Neural cell (in vitro differentiated cells): ENCODE measurements at places on chromosomes 1 and 21. TPM values are rescaled to one million over a fixed set of nuclear protein-coding genes. Genes with fewer than 3 reads are reported as not detected.

Gene CFAP141
- not detected in 2 replicates for polyA plus RNA-seq

Gene VHLL
- 1.4 and 1.8 TPM in 2 replicates for polyA plus RNA-seq

Gene FHAD1
- polyA plus RNA-seq = 0.46 TPM in 1 of 2 replicates, not detected in the other

Gene TCHHL1
- not detected in 2 replicates for polyA plus RNA-seq

Gene TNNI3K
- polyA plus RNA-seq = 3.1 and 3.5 TPM in 2 replicates

Gene CYP4Z1
- polyA plus RNA-seq = 0.51 TPM in 1 of 2 replicates, not detected in the other

Gene OR2T33
- not detected in 2 replicates for polyA plus RNA-seq

Gene C1QB
- polyA plus RNA-seq = not detected in 2 replicates

Gene ANGPTL3
- polyA plus RNA-seq = not detected in 2 replicates

Gene EPHB2
- 22.8 and 32.7 TPM in 2 replicates for polyA plus RNA-seq

Gene PLOD1
- 2.1 and 6.9 TPM in 2 replicates for polyA plus RNA-seq

Gene NUCKS1
- 116 and 134 TPM in 2 replicates for polyA plus RNA-seq

Gene ITGB2
- polyA plus RNA-seq = not detected in 2 replicates

Gene PPM1J
- polyA plus RNA-seq = 0.16 and 1.7 TPM in 2 replicates

Gene KISS1
- not detected in 2 replicates for polyA plus RNA-seq

Gene KRTCAP2
- 175 and 187 TPM in 2 replicates for polyA plus RNA-seq

Gene KRTAP19-5
- polyA plus RNA-seq = not detected in 2 replicates

Gene CHIT1
- not detected in 2 replicates for polyA plus RNA-seq

Gene SPRR2E
- not detected in 2 replicates for polyA plus RNA-seq

Gene KRTAP13-3
- not detected in 2 replicates for polyA plus RNA-seq

Gene GPR161
- polyA plus RNA-seq = 39.0 and 45.5 TPM in 2 replicates

Gene FCRL3
- polyA plus RNA-seq = not detected in 2 replicates

Gene LHX4
- polyA plus RNA-seq = not detected in 2 replicates

Gene CLEC20A
- 0.78 TPM in 1 of 2 replicates, not detected in the other for polyA plus RNA-seq

Gene ASTN1
- 33.4 and 37.9 TPM in 2 replicates for polyA plus RNA-seq

Gene TSPEAR
- 0.19 TPM in 1 of 2 replicates, not detected in the other for polyA plus RNA-seq

Gene FAM151A
- polyA plus RNA-seq = not detected in 2 replicates

Gene CLCA2
- not detected in 2 replicates for polyA plus RNA-seq

Gene MYBPH
- polyA plus RNA-seq = not detected in 2 replicates

Gene LORICRIN
- polyA plus RNA-seq = 0.42 and 1.3 TPM in 2 replicates

Gene NCAM2
- 7.9 and 9.8 TPM in 2 replicates for polyA plus RNA-seq

Gene BSND
- polyA plus RNA-seq = not detected in 2 replicates

Gene LPAR3
- polyA plus RNA-seq = 0.54 TPM in 1 of 2 replicates, not detected in the other

Gene EXTL1
- 2.0 and 2.7 TPM in 2 replicates for polyA plus RNA-seq

Gene FOXO6
- 0.59 and 3.2 TPM in 2 replicates for polyA plus RNA-seq

Gene CLDN19
- polyA plus RNA-seq = not detected in 2 replicates

Gene RHBDL2
- polyA plus RNA-seq = not detected in 2 replicates

Gene PADI2
- 1.6 and 2.2 TPM in 2 replicates for polyA plus RNA-seq

Gene CHIA
- polyA plus RNA-seq = not detected in 2 replicates

Gene SUSD4
- polyA plus RNA-seq = 31.5 and 39.5 TPM in 2 replicates

Gene KCNN3
- polyA plus RNA-seq = 2.2 and 2.4 TPM in 2 replicates

Gene KCND3
- polyA plus RNA-seq = 7.0 and 7.8 TPM in 2 replicates

Gene MDM4
- 36.8 and 40.5 TPM in 2 replicates for polyA plus RNA-seq

Gene GBP6
- polyA plus RNA-seq = not detected in 2 replicates

Gene DNAI4
- 4.5 and 8.4 TPM in 2 replicates for polyA plus RNA-seq

Gene SPRR2G
- polyA plus RNA-seq = not detected in 2 replicates

Gene IQGAP3
- polyA plus RNA-seq = 0.32 TPM in 1 of 2 replicates, not detected in the other

Gene CCDC181
- polyA plus RNA-seq = 11.2 and 14.7 TPM in 2 replicates

Gene LCE2A
- polyA plus RNA-seq = not detected in 2 replicates

Gene DNAJC16
- 10.9 and 16.7 TPM in 2 replicates for polyA plus RNA-seq

Gene PRELP
- not detected in 2 replicates for polyA plus RNA-seq

Gene CFHR2
- not detected in 2 replicates for polyA plus RNA-seq

Gene FABP3
- polyA plus RNA-seq = 5.8 and 7.1 TPM in 2 replicates

Gene KLHDC9
- polyA plus RNA-seq = 78.1 and 106 TPM in 2 replicates

Gene ARHGAP29
- polyA plus RNA-seq = 1.2 and 1.7 TPM in 2 replicates

Gene PIGR
- not detected in 2 replicates for polyA plus RNA-seq

Gene RHEX
- polyA plus RNA-seq = not detected in 2 replicates

Gene LCE2C
- polyA plus RNA-seq = not detected in 2 replicates

Gene GREM2
- 0.62 and 0.85 TPM in 2 replicates for polyA plus RNA-seq
